H9 (cell line): ENCODE measurements at places on chromosomes 6 and 20. TPM values are rescaled to one million over a fixed set of nuclear protein-coding genes. Genes with fewer than 3 reads are reported as not detected.

Gene FBXO30
- 16.9 and 17.2 TPM in 2 replicates for total RNA-seq

Gene SAMD3
- 0.26 and 0.39 TPM in 2 replicates for total RNA-seq

Gene ASIP
- total RNA-seq, result not detected in 2 replicates

Gene SEC23B
- total RNA-seq, result 60.0 and 65.9 TPM in 2 replicates

Gene OPRM1
- not detected in 2 replicates for total RNA-seq

Gene BMP2
- total RNA-seq, result 6.5 and 6.6 TPM in 2 replicates

Gene KATNA1
- total RNA-seq, result 18.3 and 19.8 TPM in 2 replicates

- no peak for DNase-seq
Observed at GRCh38 chr6:163338671-163339405, 75.7 kb upstream of the QKI start.

DNA sequence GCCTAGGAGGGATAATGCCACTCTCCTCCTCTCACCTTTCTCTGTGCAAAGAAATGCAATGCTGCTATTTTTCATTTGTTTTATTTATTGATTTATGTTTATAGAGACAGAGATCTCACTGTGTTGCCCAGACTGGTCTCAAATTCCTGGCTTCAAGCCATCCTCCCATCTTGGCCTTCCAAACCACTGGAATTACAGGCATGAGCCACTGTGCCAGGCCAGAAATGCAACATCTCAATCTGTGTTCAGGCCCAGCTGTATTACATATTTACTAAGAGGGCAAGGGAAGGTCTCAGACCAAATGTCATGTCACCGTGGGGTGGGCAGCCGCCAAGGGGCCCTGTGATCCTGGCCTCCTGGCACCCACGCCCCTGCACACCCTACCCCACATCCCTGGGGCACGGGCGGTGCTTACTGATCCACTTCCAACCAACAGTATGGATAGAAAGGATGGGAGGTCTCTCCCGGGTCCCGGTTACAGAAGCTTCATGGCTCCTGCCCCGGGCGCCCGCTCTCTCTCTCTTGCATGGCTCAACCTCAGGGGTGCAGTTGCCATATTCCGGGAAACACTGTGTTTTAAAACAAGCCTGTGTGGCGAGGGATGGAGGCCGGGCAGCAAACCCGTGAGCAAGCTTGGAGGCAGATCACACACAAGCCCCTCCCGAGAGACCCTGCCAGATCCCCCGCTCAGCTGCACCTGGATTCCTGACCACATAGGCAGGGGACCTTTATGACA is 111.8 kb downstream of the AGPAT4 start:
- DNase-seq, result no peak

DNA sequence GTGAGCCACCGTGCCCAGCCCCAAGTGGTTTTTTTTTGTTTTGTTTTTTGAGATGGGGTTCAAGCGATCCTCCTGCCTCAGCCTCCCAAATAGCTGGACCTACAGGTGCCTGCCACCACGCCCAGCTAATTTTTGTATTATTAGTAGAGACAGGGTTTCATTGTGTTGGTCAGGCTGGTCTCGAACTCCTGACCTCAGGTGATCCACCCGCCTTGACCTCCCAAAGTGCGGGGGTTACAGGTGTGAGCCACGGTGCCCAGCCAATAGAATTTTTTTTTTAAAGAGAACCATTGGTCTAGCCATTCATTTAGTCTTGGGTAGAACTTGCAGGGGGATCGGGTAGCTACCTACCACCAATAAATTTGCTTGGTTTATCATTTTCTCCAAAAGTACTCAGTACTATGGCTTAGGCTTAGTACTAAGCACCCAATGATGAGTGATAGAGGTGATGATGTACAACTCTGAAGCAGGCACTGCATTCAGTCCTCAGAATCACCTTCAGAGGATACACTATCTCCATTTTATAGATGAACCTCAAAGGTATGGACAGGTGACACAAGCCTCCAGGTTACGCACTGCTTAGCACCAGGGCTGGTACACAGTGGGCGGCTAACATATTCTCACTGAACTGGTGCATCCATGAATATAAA is 12.9 kb upstream of the C20orf203 start:
- no peak for DNase-seq

DNA sequence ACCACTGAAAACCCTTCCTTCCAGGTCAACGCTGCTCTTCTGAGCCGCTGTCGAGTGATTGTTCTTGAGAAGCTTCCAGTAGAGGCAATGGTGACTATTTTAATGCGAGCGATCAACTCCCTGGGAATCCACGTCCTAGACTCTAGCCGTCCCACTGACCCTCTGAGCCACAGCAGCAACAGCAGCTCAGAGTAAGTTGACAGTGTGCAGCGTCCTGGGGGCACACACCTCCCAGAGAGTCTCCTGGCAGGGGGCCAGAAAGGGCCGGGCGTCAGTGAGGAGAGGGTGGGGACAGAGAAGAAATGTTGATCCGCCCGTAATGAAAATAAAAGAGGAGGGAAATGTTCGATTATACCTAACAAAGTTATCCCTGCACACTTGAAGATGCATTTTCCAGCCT is 5.0 kb downstream of the WRNIP1 start:
- no peak for DNase-seq

DNA sequence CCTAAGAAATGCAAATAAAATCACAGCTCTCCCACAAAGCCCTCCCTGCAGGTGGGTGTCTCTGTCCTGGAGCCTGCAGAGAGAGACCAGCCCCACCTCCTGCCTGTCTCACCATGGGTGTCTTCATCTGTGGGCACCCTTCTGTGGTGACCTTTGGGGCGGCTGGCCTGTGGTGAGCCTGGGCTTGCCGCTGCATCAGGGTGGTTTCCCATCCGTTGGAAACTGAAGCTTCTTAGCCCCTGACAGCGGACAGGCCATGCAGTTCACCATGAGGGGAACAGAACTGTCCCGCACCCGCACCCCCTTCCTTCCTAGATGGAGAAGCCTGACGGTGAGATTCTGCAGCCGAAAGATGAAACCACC is 42.3 kb upstream of the FRMD1 start:
- DNase-seq, result peak; percentile 16

DNA sequence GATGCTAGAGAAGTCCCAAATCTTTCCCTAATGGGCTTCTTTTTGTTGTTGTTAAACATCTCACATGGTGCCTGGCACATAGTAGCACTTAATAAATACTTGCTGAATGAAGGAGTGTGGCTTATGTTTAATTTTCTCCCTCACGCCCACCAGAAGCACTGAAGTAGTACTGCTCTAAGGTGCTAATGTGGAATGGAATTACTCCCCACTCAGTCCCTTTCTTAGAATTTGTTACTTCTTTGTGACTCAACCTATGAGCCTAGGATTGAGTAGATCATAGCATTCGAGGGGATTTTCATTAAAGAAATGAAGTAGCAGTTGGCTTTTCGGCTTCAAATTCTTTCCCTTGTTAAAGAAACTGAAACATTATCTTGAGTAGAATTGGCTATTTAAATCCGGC is 192.8 kb downstream of the CLIC5 start:
- no peak for DNase-seq

- no peak for DNase-seq
Observed at GRCh38 chr6:18368277-18369105, 18.7 kb upstream of the RNF144B start.

DNA sequence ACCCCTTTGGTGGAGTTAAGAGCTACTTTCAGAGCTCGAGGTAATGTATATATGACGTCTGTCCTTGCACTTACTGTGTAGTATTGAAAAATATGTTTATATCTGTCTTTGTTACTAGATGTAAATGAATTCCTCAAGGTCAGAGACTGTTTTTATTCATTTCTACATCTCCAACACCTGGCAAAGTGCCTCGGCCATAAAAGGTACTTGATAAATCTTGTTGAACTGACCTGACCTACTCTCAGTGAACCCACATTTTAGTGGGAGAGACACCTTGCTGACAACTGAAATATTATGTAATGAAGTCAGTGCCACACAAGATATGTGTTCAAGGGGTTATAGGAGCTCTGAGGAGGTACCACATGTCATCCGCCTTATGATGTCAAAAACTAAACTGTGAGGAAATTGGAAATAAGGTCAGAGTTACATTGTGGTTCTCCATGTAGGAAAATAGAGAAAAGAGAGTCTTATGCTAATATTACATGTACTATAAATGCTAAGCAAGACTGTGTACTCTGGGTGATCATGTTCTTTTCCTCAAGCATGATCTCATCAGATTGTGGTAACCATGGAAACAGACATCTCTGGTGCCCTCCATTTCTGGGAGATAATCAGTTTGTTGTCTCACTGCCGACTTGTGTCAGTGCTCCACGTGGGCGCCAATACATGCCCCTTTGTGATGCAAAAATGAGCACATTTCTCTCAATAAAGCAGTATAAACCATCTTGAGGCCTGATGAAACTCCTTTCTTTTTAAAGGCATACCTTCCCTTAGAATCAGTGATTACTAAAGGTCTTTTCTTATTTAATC is 5.7 kb upstream of the TMEM30A start:
- DNase-seq, result no peak

GRCh38 chr6:20705741-20706140 is 171.5 kb downstream of the CDKAL1 start:
- no peak for DNase-seq

- no peak for DNase-seq
Observed at GRCh38 chr6:73030791-73031782, 194.2 kb downstream of the KHDC1L start.

GRCh38 chr6:43402820-43403219 is 24.5 kb upstream of the ABCC10 start:
- no peak for DNase-seq

DNA sequence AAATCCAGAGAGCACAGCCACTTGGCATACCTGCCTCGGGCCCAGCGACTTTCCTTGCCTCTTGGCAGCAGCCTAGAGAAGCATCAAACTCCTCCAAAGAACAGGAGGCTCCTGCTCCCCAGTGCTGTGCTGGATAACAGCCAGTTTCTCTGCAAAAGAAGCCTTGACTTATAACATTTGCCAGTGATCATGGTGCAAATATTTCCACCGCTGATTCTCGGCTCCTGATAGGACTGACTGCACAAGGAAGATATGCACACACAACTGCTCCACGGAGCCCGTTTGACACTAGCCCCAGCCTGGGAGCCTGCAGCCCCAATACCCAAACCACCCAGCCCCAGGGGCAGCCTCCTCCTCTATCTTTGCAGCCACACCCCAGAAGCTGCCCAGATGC is 17.5 kb downstream of the ACSS1 start:
- no peak for DNase-seq

DNA sequence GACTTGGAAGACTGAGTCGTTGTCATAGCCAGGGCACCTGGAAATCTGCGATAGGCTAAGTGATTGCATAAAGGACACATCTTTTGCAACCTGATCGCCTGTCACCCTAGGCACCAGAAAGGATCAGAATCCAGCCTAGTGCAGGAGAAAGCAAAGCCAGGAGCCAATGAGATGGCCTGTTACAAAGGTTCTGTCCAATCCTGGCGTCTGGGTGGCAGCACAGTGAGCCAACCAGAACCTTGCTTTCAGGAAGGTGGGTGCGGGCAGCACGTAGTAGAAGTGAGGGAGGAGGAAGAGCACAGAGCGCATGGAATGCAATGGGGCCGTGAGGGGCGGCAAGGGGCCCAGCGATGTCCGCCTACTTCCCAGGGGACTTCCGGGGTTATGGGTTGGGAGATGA is 120.4 kb upstream of the GGTLC1 start:
- DNase-seq, result peak; percentile 32

- DNase-seq, result no peak
Observed at GRCh38 chr20:33838035-33838864, 27.1 kb downstream of the CHMP4B start.

- no peak for DNase-seq
Observed at GRCh38 chr20:46557231-46557956, 6.9 kb upstream of the OCSTAMP start.

DNA sequence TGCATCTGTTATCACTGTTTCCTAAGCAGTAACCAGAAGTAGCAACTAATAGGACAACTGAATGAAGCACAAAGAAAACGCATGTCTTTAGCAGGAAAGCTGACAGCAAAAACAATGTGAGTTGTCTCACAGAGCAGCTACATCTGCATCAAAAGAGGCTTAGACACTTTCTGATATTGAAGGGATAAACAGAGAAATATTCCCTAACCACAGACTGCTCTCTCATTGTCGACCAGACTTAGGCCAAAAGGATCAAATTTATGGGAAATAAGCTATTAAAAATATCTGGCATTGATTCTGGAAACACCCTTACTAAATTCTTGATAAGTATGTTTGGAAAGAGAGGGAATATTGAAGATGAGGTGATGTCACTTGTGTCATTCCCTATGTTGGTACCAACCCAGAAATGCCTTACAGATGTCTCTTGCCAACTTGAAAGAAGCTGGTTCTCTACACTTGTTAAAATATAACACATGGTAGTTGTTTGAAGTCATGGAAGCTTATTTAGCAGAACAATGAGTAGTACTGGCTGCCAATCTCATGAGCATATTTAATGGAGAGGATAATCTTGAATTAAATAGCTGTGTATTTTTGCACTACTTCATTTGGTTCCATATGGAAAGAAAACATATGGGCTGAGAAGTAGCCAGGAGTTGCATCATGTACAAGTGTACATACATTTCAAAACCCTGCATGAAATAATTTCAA is 929.3 kb upstream of the MAN1A1 start:
- DNase-seq, result no peak

DNA sequence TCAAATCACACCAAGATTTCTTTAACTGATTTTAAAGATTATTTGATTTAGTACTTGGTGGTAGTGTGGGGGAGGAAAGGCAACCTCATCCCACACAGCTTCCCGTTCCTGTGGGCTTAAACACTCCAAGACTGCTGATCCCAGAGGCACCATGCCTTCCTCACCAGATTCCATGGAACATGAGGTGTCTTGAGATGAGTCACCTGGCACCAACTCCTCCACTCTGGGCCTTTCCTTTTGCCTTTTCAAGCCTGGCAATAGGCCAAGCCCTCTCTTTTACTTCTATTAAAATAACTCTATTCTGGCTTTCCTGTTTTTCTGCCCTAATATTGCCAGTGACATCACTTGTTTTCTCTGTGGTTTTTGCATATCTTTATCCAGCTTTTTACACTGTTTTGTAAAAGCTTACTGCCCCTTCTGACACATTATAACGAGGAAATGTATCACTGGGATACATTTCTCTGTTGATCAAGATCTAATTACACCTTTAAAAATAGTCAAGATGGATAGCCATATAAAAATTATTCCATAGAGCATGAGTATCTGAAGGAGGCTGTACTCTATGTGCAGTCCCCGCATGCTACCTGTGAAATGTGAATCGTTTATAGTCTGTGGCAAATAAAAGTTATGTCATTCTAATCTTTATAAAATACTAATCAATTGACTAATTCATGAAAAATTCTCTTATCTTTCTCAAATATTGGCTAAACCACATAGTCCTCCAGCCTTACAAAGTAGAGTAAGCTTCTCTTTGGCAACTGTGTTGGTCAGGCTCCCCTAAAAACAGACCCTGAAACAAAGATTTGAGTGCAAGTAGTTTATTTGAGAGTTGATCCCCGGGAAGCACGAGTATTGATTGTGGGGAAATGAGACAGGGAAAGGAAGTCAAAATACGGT is 257.8 kb upstream of the KCNQ5 start:
- no peak for DNase-seq

- no peak for DNase-seq
Observed at GRCh38 chr20:1569415-1569881, 11.9 kb upstream of the SIRPD start.

GRCh38 chr20:9081423-9081966 is 12.6 kb downstream of the PLCB4 start:
- DNase-seq, result no peak

DNA sequence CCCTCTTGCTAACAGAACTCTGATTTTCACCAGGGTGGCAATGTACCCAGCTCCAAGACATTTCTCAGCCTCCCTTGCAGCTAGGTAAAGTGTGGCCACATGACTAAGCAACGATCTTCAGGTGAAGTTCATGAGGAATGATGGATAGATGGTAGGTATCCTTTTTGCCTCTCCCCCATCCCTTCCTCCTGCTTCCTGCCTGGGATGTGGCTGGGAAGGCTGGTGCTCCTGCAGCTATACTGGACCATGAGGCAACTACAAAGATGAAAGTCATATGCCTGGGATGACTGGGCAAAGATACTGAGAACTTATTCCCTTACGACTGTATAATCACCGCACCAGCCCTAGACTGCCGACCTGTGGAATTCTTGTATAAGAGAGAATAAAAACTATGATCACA is 13.4 kb downstream of the ZNF335 start:
- DNase-seq, result peak; percentile 9
